ENCODE measurements at places on chromosomes 11 and 22.

GRCh38 chr11:82823647-82824619 lies 76.3 kb downstream of the PRCP start:
- no peak for DNase-seq

DNA sequence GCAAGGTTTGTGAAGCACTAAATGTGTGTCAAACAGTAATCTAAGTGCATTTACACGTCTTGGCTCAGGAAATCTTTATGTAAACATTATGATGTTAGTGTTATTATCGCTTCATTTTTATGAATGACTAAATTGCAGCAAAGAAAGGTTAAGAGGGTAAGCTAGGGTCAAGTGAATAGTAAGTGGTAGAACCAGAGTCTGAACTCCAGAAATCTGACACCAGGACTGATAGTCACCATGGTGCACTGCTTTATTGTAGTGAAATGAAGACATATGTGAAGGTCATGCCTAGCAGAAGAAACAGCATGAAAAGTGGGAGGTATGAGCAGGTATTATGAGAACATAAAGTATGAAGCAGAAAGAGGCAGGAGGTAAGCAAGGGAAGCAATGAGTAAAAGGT lies 368.7 kb upstream of the TENM4 start:
- no peak for DNase-seq

GRCh38 chr11:39145346-39145745 lies 2314.1 kb downstream of the LRRC4C start:
- DNase-seq: no peak

DNA sequence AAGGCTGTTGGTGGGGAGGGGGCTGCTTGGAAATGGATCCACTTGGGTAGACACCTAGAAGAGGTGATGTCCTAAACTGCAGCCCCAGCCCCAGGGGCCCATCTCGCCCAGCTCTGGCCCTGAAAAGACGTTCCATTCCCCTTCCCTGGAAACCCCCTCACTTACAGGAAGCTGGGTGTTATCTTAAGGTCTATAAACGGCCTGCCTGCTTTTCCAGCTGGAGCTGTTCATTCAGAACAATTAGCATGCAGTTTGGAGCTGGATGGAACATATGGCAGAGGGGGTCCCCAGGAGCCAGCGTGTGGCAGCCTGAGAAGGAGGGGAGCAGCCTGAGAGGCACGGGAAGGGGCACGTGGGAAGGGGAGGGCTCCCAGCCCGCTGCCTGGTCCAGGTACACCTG lies 139.6 kb downstream of the PKNOX2 start:
- DNase-seq: no peak

DNA sequence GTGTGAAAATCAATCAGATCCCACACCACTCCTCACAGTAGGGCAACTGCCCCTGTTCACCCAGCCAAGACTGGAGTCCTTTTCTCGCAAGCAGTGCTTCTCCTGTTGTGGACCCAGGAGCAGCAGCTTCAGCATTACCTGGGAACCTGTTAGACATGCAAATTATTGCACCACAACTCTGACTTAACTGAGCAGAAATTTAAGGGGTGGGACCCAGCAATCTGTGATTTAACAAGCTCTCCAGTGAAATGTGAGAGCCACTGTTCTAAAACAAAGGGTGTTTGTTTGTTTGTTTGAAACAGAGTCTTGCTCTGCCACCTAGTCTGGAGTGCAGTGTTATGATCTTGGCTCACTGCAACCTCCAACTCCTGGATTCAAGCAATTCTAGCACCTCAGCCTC lies 591.4 kb downstream of the SOX6 start:
- DNase-seq: no peak

GRCh38 chr22:40512426-40513136 lies 123.9 kb downstream of the MRTFA start:
- DNase-seq: no peak

GRCh38 chr11:25927411-25927953 lies 404.4 kb upstream of the ANO3 start:
- DNase-seq: no peak

DNA sequence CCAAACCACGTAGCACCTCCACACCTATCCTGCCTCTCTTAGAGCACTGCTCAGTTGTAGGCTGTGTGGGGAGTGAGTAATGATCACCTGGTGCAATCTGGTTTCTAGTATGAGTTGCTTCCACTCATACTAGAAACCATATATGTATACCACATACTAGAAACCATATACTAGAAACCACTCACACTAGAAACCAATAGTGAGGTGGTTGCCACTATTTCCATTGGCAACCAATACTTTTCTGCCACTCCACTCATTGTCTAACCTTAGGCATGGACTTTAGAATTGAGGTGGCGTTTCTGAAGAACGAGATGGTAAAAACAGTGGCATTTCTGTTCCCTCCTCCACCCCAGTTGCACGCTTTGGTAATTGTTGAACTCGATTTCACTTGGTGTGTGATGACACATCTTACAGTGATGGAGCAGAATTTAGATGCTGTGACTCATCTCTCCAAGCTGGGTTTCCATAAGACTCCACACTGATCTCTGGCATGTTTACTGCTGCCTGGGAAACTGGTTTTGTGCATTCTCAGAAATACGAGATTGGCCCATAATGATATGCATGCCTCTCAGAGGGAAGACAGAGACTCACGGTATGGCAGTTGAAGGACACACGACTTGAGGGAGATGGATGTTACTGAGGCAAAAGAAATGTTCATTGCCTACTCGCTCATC lies 82.9 kb downstream of the KIRREL3 start:
- no peak for DNase-seq

- no peak for DNase-seq
Measured at GRCh38 chr11:130308059-130308458, 6.7 kb downstream of the ZBTB44 start.

GRCh38 chr11:128135451-128135850 lies 451.9 kb downstream of the ETS1 start:
- no peak for DNase-seq

DNA sequence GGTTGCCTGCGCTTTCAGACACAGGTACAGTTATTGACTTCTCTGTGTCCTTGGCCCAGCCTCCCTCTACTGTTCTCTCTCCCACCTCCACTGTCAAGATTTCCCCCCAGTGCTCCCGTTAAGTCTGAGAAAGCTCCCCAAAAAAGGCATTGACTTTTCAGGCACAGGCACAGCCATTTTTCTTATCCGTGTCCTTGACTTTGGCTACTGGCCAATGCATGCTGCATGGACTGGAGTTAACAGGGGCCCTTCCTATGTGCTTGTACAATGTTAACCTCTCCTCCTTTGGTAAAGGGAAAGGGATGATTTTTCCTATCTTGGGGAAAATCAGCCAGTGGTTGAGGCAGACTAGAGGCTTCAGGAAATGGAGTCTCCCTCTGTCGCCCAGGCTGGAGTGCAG lies 4.3 kb downstream of the APOL5 start:
- no peak for DNase-seq

DNA sequence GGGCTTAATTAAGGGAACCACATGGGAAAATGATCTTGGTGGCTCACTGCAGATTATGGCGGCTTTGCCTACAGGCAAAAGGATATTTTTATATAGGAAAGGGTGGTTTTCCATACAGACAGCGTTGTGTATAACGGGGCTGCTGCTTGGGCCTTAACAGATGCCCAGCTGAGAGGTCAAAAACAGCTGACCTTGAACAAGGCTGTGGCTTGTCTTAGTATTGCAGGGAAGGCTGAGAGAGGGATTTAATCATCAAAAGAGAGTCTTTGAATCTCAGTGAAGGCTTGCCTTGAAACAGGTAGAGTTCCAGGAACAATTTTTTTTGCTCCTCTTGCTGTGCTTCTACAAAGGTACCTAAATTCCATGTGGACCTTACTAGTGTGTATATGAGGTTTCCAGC lies 301.6 kb upstream of the C11orf87 start:
- DNase-seq: no peak

GRCh38 chr11:73306069-73306841 lies 1.8 kb upstream of the ARHGEF17 start:
- DNase-seq: no peak

GRCh38 chr22:32896891-32897290 lies 95.4 kb downstream of the TIMP3 start:
- no peak for DNase-seq

- peak; percentile 32 for DNase-seq
Measured at GRCh38 chr22:25404928-25405816, 159.3 kb upstream of the GRK3 start.

DNA sequence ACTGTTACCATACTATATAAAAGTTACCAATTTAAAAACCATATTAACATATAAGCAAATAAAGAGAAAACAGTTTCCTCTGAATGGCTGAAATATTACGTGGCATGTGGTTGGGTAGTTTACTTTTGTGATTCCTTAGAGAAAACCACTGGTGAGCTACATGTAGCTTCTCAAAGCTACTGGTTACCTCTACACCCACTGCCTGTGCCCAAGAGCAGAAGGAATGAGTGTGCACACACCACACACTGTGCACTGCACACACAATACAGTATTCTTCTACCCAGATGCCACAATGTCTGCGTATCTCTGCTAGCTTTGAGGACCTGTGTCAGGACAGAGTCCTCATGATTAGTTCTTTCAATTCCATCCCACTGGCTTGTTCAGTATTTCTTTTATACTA lies 25.5 kb upstream of the YPEL1 start:
- no peak for DNase-seq

DNA sequence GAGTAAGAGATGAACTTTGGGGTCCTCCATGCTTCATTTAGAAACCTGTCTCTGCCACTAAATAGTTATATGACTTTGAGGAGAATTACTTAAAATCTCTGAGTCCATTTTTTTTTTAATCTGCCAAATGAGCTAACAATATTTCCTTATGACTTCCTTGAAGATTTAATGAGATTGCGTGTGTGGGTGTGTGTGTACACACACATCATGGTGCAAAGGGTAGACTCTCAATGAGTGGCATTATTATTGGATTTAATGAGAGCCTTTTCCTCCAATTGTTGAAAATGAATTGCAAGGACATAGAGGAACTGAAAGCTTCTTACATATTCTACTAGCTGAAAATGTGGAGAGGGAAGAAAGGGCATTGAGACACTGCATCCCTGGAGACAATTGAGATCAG lies 573.5 kb upstream of the LUZP2 start:
- no peak for DNase-seq

DNA sequence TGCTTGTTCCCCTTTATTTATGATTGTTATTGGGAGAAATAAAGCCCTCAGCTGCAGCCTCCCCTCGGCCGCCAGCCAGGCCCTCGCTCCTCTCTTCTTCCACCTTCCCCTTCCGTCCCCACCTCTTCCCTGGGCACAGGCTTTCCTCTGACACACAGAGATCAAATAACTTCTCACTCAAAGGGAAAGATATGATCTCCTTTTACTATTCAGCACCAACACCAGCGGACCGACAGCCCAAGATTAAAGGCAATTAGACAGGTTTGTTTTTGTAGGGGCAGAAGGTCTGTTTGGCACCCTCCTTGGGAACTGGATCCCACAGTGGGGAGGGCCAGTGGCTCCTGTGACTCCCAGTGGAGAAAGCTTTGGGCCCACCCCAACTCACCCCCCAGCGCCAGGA lies 23.0 kb downstream of the NECTIN1 start:
- no peak for DNase-seq

DNA sequence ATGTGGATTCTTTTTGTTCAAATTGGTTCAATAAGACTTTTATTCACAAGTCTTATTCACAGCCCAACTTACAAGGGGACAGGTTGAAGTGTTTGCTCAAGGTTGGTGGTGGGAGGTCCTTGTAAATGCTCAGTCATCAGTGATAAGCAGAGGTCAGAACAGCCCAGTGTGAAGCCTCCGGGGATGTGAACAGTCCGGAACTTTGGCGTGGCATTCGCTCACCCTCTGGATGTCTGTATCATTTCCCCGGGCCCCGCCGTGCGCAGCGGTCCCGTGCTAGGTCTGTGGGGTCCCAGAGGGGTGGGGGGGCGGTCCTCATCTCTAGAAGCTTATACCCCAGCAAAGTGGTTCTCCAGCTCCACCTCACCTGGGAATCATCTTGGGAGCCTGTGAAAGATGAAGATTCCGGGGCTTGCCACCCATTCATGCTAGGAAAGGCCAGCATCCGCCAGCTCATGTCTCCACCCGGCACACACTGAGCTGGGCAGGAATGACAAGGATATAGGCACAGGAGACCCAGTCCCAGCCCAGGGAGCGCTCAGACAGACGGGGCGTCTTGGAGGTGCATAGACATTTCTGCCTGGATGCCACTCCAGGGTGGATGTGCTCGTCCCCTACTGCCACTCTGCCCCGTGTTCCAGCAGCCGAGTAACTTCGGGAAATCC lies 327.5 kb downstream of the TBC1D22A start:
- DNase-seq: no peak

DNA sequence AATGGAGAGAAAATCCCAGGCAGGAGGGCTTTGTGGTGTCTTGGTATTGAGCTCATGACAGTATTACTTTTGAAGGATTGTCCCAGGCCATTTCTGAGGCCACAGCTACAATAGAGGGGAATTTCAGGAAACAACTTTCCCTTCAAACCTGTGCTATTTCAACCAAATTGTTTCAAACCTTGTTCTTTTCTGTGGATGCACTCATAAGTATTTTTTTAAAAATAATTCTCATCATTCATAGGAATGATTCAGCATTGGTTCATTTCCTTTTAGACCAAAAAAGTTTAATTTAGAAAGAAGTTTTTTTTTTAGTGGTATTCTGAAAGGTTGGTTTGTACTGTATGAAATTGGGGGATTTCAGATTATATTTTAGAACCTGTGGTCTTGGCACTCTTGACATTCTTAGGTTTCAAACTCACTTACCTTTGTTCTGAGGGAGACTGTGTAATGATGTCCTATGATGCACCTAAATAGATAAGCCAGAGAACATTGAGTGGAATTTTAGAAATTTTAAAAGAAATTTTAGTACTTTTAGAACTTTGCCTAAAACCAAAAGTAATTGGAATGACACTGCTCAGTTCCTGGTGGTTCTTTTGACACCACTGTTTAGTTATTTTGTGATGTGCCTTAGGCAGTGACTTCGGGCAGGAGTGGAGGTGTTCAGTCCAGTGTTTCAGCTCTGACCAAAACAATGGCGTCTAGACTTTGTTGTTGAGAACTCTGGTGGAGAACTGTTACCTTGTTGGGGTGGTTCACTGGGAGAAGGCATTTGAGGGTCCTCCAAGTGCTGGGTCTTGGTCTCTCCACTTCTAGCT lies 12.2 kb downstream of the TEAD1 start:
- DNase-seq: no peak

GRCh38 chr11:16217631-16218030 lies 138.7 kb downstream of the SOX6 start:
- no peak for DNase-seq

DNA sequence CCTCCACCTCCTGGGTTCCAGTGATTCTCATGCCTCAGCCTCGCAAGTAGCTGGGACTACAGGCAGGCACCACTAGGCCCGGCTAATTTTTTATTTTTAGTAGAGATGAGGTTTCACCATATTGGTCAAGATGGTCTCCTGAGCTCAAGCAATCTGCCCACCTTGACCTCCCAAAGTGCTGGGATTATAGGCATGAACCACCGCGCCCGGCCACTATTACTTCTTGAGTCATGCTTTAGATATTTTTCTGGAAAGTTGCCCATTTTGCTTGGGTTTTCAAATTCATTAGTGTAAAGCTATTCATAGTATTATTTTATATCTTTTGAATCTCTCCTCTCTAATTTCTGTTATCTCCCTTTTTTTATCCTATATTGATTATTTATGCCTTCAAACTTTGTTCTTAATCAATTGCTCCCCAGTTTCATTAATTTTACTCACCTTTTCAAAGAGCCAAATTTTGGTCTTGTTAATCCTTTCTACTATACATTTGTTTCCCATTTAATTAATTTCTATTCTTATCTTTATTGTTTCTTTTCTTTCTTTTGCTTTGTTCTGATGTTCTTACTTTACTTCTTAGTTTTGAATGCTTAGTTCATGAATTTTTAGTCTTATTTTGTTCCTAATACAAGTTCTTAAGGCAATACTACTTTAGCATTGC lies 10.3 kb upstream of the RAC2 start:
- no peak for DNase-seq
